ENCODE measurements at places on chromosomes 2 and 18. TPM values are rescaled to one million over a fixed set of nuclear protein-coding genes. Genes with fewer than 3 reads are reported as not detected.

The PLGLB1 gene
- total RNA-seq = 1.5 TPM

The TSGA10 gene
- 3.8 TPM for total RNA-seq

GRCh38 chr18:35862119-35862640 lies 110.3 kb upstream of the RMP24 start:
- DNase-seq = no peak

DNA sequence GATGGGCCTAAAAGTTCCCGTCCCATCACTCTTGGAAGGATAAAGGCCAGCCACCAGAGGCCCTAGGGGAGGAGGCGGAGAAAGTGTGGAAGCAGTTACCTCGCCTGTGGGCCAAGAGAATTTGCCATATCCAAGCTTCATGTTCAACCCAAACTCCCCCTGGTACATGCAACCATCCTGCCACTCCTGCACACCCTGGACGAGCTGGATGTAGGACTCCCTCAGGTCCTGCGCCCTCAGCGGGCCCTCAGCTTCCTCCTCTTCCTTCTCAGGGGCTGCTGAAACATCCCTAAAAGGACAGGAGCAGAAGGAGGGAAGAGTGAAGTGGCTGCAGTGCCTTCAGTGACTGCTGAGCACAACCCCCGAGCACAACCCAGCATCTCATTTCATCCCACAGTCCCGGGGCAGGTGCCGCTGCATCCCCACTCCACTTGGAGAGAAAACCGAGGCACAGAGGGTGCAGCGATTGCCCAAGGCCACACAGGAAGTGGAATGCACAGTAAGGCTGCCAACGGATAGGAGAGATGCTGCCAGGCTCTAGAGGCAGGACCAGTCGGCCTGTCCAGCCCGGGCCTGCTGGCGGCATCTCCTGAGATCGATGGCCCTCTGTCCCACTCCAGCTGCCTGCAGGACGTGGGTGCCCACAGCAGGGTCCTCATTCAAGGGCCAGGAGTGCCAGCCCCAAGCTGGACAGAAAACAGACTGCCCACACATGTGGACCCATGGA lies 2.9 kb downstream of the ANKMY1 start:
- DNase-seq = no peak

DNA sequence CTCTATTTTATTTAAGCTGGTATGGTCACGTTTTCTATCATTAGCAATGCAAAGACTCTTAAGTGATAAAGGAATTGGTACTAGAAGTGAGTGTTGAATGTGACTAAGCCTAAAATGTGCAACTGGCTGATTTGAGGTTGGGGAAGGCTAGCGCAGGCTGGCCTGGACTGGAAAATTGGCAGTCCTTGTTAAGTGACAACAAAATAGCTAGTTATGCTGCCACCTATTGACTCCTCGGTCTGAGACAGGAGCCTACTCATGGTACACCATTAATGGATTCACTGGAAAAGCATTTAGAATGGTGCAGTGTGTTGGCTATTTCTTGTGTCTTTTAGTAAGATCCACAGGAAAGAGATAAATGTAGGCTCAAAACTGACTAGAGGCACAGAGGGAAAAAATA lies 5.7 kb upstream of the WIPF1 start:
- peak; percentile 88 for DNase-seq

DNA sequence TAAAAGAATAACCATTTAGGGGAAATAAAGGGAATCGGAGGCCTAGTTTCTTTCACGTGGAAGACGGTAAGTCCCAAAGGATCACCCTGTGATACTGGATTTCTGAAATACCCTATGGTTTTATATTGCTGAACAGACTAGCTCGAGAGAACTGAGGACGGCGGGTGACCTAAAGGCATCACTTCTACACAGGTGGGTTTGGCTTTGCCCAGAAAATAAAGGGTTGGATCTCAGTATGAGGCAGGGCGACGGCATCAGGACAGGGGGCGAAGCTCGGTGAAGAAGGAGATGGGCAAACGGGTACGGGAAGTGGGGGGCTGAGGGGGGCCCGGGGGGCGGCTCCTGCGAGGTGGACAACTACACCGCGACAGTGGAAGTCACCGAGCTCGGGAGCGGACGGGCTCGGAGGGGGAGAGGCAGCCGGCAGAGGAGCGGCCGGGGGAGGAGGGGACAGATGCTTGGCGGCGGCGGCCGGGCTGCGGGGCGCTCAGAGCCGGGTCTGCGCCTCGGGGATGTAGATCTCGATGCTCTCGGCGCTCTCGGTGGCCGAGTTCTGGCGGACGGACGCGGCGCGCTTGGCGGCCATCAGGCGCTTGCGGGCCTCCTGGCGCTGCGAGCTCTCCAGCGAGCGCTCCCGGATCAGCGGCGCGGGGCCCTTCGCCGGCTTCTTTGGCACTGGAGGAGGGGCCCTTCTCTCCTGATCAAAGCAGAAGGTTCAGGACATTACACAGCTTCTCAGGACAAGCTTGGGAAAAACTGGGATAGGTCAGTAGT lies 48.9 kb downstream of the TGIF1 start:
- peak; percentile 34 for DNase-seq

GRCh38 chr2:1884933-1885580 lies 140.7 kb upstream of the PXDN start:
- DNase-seq = peak; percentile 69

DNA sequence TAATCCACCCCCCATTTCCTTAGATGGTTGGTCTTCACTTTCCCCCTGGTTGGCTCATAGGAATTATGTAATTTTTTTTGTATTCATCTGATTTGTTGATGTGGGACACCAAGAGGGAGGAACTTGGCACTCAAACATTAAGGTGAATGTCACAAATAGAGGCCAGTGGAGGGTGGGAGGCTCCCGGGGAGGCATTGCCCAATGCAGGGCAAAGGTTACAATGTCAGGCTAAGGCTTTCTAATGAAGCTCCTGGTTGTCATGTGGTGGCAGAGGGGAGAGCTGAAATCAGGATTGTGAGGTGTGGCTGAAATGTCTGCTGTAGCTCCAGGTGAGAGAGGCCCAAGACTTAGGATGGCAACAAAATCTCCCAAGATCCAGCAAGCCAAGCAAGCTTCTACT lies 42.7 kb downstream of the MPHOSPH10 start:
- no peak for DNase-seq

DNA sequence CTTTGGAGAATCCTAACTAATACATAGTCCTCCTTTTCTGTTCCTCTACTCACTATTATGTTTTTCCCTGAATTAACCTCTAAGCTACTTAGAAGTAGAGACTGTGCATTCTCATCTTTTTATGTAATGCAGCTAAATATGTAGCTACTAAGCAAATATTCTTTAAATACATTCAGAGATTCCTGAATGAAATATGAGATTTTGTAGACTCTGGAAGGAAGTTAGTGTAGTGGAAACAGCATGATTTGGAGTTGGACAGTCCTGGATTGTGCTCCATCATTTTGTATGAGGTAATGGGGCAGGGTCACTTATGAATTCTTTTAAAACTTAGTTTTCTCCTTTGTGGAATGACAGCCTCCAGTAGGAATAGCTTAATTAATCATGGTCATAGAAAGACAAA lies 24.7 kb upstream of the NT5C1B start:
- DNase-seq = peak; percentile 51

DNA sequence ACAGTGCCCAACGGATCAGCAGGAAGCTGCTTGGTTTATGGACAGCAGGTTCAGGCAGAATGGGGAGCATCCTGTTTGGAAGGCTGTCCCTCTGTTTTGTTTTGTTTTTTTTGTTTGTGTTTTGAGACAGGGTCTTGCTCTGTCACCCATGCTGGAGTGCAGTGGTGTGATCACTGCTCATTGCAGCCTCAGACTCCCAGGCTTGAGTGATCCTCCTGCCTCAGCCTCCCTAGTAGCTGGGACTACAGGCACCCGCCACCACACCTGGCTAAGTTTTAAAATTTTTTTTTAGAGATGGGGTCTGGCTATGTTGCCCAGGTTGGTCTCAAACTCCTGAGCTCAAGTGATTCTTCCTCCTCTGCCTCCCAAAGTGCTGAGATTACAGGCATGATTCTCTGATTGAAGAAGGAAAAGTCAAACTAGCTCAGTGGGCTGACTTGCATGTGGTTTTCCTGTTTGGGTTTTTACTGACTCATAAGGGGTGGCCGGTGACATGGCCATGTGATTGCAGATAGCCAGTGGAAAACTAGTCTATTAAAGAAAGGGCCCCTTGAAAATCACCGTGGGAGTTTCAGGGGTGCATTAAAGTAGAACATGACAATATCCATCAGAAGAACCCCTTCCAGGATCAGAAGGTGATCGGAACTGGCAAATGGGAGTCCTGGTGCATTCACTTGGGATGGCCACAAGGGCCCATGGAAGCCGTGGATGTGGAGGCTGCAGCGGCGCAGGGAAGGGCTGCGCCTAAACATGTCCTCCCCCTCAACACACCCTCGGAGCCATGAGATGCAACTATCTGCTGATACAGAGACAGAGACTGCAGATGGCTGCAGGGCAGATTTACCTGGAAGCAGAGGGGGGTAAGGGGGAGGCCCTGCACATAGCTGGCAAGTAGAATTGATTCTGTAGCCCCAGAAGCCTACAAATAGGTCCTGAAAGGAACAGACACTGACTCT lies 26.5 kb downstream of the AQP12B start:
- DNase-seq = peak; percentile 6

- DNase-seq = no peak
Measured at GRCh38 chr18:66109981-66110380, 359.2 kb downstream of the CDH7 start.

GRCh38 chr2:61044636-61045035 lies 21.0 kb upstream of the SANBR start:
- DNase-seq = peak; percentile 38

DNA sequence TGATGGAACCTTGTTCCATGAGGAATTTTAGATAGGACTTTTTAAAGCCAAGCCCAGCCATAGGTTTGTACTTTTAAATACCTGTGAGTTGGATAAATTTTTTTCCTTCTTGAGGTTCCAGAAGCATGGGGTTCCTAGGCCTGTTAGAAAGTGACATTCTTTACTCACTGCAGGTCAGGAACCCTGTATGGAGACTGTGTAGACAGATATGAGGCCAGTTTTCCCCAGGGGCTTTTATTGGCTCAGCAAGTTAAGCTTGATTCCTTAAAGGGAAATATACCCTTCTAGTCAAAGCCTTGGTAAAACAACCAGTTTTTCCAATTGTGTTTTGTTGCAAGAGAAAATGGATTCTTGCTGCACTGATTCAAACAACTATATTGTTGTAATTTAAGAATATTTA lies 38.4 kb upstream of the GMCL1 start:
- peak; percentile 64 for DNase-seq

DNA sequence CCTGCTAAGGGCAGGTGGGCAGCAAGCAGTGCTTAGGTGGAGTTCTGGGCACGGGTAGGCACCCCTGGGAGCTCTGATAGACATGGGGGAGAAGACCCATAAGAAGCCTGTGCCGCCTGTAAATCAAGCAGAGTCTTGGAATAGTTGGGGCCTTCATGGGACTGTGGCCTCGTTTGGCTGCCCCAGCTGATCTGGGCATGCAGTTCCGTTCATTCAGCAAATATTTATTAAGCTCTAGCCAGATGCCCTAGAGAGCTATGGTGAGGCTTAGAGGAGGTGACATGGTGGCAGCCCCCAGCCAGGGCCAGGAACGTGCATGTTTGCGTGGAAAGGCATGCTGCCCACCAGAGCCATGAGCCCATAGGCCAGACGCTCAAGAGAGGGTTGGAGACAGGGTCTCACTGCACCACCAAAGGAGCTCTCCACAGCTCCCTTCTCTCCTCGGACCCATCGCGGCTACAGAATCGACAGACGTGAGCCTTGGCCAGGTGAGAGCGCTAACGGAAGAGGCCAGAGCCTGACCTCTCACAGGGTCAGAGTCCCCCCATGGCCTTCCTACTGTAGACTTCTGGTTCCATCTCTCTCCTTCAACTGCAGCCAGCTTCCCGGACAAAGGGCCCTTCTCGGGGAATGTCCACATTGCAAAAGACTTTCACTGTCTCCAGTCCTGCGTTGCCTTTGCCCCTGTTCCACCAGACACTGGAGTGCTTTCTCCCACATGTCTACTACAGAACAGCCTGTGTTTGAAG lies 135.7 kb downstream of the INHBB start:
- DNase-seq = no peak

DNA sequence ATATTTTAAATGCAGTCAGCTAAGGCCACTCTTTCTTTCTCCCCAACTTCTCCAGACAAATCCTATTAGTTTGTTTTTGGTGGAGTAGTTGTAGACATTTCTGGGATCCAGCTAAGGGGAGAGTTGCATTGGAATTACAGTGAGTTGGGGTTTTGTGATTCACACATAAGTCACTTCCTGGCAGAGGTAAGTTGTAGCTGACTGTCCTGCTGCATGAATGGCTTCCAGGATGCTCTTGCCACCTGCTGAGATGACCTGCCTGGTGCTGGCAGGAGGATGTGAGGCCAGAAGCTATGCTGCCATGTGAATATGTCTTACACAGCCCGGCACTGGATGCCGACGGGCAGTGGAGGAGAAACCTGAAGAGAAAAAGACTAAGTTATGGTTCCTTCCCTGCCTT lies 243.7 kb downstream of the TDRD15 start:
- no peak for DNase-seq

Measured in fibroblast of the aortic adventitia (primary cell).